Activated CD4-positive, CD25-positive, alpha-beta regulatory T cell treated with anti-CD3 and anti-CD28 coated beads, Interleukin-2, amount 50 U/mL, for 72 hours (primary cell): ENCODE measurements at places on chromosomes 1 and 21.
A peak's percentile ranks its signal among the peaks of the same experiment; 100 is the strongest.

- no peak for DNase-seq
Observed at GRCh38 chr1:156226782-156227181, 14.0 kb downstream of the PMF1 start.

DNA sequence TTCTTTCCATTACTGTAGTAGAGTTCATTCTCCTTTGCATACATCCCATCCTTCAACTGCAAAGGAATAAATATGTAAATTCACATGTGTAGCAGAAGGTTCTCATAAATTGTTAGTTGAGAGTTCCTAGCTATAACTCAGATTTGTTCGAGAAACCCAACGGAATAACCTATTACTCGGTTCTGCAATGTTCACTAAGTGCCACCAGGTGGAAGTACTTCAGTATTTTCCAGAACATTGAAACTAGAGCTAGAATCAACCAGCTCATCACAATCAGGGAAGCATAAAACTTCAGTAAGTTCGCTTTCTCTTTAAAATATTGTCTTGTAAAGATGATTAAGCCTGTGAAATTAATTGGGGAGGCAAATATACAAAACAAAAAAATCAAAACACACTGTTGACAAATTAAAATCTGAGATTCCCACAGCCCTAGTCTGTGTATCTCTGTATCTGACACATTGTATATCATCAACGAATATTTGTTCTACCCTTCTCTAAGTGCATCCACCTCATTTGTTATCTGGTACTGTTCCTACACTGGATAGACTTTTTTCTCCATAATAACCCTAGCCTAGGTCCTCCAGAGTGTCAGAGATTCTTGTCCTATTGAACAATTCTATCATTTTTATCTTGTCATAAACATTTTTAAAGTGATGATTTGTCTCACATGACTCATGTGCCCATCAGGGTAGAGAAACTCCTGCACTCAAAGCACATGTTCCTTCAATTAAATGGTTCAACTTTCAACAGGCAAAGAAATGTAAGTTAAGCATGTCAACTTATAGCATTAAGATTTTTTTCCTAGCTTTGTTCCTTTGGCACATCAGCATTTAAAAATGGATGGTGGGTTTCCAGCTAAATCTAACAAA is 31.9 kb downstream of the MROH9 start:
- no peak for DNase-seq

DNA sequence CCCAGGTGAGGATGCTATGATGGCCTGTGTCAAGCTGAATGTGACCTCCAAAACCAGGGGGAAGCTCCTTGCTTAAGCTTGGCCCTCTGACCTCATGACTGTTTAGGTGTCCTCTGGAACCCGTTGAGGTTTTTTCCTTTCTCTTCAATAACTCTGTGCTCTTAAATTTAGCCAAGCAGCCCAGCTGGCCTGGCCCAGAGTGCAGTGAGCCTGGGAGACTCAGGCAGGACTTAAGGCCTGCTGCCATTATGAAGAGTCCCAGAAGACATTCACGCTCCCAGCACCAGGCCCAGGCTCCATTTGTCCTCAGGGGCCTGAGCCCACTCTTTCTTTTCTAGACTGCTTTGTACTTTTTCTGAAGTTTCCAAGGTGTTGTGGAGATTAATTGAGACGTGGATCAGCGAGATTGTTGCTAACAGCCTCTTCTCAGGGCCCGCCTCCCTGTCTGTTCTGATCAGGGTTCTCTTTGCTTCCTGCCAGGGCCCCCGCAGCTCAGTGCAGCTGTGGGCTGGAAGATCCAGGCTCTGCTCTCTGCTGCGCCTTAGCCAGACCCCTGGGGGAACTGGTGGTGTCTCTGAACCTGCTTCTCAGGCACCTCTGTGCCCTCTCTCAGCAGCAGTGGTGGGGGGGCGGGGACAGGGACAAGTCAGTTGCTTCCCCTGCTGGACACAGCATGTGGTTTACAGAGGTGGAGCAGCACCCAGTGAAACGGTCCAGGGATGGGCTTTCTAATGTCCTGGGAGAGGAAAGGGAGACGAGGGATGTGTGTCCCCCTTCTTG is 124.2 kb downstream of the GRIK3 start:
- no peak for DNase-seq

DNA sequence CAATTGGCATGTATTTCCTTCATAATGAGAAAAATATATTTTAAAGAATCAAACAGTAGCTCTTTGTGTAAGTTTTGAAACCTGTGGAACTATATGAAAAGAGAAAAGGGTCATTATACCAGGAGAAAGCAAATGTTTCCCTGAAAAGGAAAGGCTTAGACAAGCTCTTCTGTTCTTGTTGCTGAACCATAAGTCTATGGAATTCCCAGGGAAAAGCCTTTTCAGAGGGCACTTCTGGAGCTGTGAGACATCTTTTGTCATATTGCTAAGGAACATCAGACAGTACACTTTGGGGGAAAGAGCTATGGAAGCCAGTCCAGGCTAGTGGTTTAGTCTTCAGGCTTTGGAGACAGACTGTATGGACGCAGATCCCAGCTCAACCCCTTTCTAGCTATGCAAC is 12.1 kb upstream of the SHCBP1L start:
- DNase-seq: no peak

- peak; percentile 64 for DNase-seq
Observed at GRCh38 chr1:150464422-150464826, 22.8 kb upstream of the TARS2 start.

DNA sequence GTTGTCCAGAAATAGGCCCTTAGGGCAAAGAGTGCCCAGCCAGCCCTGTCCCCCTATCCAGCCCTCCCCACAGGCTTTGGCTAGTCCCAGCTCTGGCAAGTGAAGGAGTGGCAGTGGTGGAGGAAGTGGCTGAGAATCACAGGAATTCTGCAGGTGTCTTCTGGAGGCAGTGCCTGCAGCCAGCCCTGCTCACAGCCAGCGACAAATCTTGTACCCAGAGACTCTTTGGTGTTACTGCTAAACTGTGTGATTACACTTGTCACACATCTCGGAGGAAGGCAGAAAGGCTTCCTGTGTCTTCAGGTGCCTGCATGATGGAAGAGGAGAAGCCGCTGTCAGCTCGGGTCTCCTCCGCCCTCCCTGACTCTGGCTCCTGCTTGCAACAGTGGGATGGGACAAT is 71.6 kb upstream of the GRIK3 start:
- no peak for DNase-seq

DNA sequence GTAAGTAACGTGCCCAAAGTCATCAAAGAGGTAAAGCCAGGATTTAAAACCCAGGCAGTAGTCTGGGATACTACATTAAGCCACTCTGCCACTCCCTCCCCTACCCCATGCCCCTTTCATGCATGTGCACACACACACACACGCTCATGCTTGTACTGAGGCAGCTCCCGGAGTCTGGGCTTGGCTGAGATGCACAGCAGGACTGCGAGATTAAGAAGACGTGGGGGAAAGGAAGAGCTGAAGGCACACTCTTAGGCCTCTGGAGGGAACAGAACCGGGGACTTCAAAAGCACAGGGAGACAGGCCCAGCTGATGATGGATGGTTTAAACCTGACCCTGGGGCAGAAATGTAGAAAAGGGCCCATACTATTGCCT is 98.3 kb downstream of the GLIS1 start:
- peak; percentile 9 for DNase-seq

- DNase-seq: no peak
Observed at GRCh38 chr1:159869173-159869572, 6.7 kb upstream of the VSIG8 start.

DNA sequence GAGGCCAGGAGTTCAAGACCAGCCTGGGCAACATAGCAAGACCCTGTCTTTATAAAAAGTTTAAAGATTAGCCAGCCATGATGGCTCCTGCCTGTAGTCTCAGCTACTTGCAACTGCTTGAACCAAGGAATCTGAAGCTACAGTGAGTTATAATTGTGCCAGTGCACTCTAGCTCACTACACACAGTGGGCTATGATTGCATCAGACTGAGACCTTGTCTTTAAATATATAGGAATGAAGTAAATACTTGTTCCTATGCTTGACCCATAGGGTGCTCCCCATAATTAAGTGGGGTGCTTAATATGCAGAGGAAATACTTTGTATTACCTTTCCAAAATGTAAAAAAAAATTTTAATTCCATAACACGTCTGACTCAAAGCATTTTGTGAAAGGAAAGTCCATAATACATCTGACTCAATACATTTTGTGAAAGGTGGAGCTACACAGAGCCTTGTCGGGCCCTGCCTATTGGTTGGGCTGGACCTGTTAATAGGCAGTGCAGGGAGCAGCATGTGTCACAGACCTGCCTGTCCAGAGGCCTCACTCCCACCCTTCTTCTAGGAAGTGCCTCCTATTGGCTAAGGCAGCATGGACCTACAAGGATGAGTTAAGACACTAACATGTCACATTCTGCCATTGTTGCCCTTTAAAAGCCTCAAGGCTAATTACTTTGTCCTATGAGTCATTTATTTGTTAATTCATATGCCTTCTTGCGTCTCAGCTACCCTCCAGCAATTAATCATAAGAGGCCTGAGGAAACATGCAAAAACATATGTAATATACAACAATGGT is 33.6 kb downstream of the CD58 start:
- no peak for DNase-seq

DNA sequence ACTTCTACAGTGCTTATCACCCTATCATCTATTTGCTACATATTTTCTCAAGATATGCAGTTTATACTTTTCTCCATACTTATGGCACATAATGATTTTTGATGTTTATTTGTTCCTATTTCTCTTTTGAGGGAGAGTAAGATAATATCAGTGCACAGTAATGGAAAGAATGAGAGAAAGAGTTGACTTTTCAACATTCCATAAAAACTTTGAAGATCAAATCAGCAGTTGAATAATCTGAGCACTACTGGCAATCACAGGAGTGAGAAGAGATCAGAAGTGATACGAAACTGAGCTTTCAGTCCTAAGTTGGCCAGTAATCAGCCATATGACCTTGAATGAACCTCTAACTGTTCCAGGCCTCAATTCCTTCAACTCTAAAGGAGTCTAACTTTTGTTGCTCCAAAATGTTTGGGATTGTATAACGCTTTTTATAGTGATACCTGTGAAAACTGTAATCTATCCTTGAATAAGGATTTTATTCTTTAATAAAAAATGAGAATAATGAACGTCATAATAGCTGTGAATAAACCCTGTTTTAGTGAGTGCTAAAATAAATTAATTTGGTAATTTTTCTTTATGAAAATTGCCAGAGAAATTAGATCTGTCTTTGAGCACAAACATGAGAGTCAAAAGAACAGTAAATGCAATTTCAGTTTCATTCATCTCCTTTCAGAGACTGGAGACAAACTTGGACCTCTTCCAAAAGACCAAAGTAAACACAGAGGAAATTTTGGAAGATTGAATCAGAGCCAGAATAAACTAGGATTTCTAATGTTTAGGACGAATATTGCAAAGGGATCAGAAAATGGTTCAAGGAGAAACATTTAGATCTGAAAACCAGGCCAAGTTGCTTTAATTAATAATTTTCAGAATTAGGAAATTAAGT is 309.9 kb downstream of the ADGRL2 start:
- DNase-seq: no peak

DNA sequence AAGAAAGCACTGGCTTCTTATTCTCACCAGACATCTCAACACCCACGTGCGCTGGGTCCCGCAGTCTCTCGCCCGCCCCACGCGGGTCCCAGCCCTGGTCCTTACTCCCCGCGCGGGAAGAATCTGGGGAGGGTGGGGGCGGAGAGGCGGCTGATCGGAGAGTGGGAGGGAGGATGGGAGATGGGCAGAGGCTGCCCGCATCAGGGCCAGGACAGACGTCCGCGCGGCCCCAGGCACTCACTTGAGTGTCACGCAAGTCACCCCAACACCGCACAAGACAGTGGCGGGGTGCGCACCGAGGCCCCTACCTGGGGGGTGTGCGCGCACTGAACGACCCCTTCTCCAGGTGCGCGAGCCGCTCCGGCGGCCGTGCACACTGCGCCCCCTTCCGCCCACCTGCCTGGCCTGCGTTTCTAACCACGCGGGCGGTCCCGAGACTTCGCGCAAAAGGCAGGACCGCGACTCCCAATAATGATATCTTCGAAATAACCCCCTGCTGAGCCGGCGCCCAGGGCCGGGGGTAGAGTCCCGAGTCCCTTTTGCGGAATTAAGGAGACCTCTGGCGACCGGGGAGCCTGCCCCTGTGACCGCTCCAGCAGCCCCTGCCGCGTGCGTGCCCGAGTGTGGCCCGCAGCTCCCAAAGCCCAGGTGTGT is 6.0 kb upstream of the SIM2 start:
- DNase-seq: no peak

DNA sequence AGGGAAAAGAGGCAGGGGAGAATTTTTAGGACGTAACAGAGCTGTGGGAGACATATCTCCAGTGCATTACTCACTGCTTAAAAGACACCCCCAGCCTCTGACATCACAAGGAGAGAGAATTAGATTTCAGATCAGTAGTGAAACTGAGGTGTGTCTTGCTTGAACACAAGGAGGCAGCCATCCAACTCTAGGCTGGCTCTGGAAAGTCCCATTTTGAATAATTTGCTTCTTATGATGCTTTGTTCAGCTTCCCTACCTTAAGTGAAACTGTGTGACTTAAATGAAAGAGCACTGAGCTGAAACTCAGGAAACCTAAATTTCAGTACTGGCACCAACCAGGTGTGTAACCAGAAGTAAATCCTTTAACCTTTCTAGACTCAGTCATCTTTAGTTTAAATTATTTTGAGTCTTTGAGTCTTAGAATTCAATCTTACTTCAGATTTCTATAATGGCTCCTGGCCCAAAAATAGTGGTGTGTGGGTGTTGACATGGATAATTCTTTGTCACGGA is 251.6 kb upstream of the SGIP1 start:
- DNase-seq: no peak

DNA sequence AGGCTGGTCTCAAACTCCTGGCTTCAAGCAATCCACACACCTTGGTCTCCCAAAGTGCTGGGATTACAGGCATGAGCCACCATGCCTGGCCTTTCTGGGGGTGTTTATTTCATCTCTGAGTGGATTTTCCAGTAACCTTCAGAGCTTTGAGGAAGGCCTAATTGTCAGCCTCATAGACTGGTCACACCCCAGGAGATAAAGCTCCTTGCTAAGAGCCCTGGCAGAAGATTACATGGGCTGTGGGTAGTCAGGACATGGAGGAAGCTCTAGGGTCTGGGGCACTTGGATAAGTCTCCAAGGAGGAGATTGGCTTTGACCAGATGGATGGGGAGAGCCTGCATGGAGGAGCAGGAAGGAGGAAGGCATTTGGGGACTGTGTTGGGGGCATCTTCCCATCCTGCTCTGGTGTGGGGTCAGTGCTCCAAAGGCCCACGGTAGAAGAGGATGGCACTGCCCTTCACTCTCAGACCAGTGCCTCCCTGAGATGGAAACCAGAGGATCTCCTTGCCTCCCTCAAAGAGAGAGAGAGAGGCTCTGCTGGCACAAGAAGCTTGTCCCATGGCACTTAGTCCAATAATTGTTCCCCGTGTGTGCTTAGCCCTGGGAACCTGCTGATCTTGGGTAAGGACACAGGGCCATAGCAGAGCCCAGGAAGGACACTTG is 14.7 kb upstream of the GSTM4 start:
- DNase-seq: no peak

- no peak for DNase-seq
Observed at GRCh38 chr1:198776602-198777029, 137.8 kb downstream of the PTPRC start.

DNA sequence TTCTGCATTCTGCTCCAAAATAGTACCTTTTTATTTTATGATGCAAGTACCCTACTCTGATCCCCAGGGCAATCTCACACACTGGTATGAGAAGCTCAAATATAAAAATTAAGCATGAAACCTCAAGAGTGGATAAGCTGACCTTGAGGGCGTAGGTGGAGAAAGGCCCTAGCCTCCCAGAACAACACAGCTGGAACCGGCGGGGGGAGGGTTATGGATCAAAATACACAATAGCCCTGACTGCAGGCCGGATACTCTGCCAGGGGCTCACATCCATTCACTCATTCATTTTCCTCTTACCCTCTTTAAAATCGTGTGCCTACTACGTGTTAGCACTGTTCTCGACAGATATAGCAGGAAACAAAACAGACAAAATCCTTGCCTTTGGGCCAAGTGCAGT is 32.8 kb upstream of the ECE1 start:
- DNase-seq: no peak

- DNase-seq: no peak
Observed at GRCh38 chr1:23397908-23398307, 26.6 kb downstream of the TCEA3 start.
